ENCODE measurements at places on chromosomes 7 and 10.

- peak; percentile 66 for DNase-seq
- H3K27ac ChIP-seq: no peak overlapping the region
- H3K4me3 ChIP-seq: no peak overlapping the region
- H3K4me1 ChIP-seq: peaks cover 38% of the 10 kb centered on the region
Observed at GRCh38 chr7:73824986-73825385, 5.8 kb upstream of the CLDN4 start.

GRCh38 chr10:88810196-88810961 lies 7.8 kb downstream of the LIPM start:
- no peak for DNase-seq
- no peaks in the 10 kb centered on the region for H3K27me3 ChIP-seq
- no peak overlapping the region for H3K4me3 ChIP-seq

DNA sequence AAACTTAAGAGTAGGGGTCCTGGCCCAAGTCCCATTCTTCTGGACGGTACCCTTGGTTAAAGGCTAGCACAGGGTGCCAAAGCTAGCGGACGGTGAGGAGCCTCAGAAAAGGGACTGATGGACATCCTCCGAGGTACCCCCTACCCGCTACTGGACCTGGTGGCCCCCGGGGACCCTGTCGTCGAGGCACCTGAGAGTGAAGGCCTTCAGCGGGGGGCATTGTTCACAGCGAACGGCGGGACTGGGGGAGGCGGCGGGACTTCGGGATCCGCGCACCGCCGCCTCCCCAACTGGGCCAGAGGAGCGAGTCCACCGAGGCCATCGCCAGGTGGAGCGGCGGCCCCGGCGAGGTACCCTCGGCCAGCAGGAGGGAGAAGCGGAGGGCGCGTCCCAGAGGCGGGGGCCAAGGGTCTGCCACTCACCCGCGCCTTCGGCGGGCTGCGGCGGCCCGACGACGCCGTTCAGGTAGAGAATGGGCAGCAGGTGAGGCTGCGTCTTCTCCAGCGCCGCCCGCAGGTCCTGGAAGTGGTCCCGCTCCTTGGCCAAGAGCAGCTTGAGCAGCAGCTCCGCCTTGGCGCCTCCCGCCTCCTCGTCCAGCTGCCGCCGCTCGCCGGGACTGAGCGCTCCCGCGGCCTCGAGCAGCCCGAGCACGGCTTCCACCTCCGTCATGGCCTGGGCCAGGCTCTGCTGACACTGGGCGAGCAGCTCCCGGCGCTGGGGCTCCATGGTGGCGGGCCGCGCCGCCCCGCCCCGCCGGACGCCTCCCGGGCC lies 575 bp downstream of the DLG5 start:
- peaks cover 52% of the 10 kb centered on the region for H3K4me1 ChIP-seq
- no peaks in the 10 kb centered on the region for H3K27me3 ChIP-seq
- peak overlapping the region; percentile 89 for H3K4me3 ChIP-seq
- DNase-seq: peak; percentile 85
- peak overlapping the region; percentile 86 for H3K27ac ChIP-seq

DNA sequence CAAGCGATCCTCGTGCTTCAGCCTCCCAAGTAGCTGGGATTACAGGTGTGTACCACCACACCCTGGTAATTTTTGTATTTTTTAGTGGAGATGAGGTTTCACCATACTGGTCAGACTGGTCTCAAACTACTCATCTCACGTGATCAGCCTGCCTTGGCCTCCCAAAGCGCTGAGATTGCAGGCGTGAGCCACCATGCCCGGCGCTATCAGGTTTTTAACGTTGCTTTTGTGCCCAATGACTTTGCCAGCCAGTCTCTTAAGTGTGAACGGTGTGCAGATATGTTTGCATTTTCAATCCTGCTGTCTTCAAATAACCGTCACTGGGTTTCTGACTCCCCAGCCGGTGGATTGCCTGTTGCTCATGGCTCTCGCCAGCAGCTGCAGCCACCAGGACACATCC lies 201.8 kb upstream of the PPP2R2D start:
- H3K4me1 ChIP-seq: no peaks in the 10 kb centered on the region
- peaks cover 36% of the 10 kb centered on the region for H3K27me3 ChIP-seq
- no peak overlapping the region for H3K27ac ChIP-seq
- H3K36me3 ChIP-seq: no peaks in the 10 kb centered on the region
- peak; percentile 54 for DNase-seq

DNA sequence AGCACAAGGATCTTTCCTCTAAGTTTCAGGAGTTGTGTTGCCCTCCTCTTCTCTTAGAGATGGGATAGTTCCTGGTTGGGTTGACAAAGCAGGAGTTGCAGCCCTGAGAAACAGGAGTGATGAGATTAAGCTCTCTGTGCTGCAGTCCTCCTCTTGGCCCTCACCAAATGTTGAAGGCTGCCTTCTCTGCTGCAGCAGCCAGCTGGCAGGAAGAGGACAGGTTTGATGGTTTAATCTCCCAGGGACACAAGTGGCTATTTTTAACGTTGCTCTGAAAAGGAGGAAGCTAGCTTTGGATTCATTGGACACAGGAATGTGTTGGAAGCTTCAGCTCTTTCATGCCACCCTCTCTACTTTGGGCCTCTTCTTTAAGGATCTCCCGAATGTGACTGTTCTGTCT lies 9.4 kb downstream of the STRIP2 start:
- DNase-seq: no peak
- H3K4me1 ChIP-seq: no peaks in the 10 kb centered on the region
- H3K27me3 ChIP-seq: no peaks in the 10 kb centered on the region

GRCh38 chr7:28942168-28942567 lies 16.0 kb downstream of the TRIL start:
- DNase-seq: no peak
- H3K4me3 ChIP-seq: no peak overlapping the region
- H3K27ac ChIP-seq: no peak overlapping the region
- H3K36me3 ChIP-seq: no peaks in the 10 kb centered on the region
- no peaks in the 10 kb centered on the region for H3K27me3 ChIP-seq

DNA sequence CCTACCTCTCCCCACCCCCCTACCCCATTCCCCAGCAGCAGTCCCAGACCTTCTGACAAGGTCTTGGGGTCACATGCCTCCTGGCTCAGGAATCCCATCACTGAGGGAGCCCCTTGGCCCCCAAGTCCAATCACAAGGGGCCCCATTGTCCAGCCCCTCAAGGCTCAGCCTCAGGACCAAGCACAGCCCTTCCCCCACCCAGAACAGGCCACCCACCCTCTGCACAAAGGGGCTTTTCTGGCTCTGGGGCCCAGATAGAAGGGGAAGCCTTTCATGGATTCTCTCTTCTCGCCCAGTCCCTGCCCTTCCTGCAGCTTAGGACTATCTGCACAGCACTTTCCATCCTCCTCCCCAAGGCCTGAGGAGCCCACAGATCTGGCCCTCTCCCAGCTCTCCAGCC lies 4.8 kb downstream of the FBXL15 start:
- peaks cover 21% of the 10 kb centered on the region for H3K4me1 ChIP-seq
- H3K4me3 ChIP-seq: no peak overlapping the region
- peaks cover 12% of the 10 kb centered on the region for H3K36me3 ChIP-seq
- H3K27ac ChIP-seq: no peak overlapping the region

DNA sequence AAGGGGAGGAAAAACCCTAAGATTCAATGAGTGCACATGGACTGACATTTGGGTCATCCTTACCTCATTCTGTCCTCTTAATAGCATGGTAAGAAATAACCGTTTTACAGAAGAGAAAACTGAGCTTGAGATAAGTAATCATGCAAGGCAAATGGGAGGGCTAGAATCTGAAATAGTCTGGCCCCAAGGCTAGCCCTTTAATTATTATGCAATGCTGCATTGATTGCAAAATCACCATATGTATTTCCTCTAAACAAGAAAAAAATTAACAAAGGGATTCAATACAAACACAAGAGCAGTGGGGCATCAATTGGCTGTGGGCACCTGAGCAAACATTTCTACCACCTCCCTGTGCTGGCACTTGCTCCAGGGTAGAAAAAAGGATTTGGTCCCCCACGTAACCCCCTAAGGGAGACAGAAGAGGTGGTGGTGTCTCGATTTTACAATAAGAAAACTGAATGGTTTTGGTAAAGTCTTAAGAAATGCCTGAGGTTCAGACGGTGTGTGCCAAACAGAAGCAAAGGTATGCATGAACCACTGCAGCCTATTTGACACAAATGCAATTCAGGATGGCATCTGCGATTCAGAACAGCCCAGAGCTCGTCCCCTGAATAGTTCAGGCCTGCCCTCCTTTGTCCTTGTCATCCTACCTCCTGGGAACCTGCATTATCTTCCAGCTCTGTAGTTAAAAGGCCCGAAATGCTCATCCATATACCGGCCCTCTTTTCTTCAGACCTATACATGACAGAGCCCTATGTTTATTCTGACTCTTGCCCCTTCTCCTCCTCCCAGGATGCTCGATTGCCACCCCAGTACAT lies 23.6 kb downstream of the PIP4K2A start:
- H3K4me1 ChIP-seq: peaks cover 21% of the 10 kb centered on the region
- DNase-seq: no peak
- H3K27me3 ChIP-seq: no peaks in the 10 kb centered on the region
- H3K4me3 ChIP-seq: no peak overlapping the region

- no peak for DNase-seq
- H3K27me3 ChIP-seq: no peaks in the 10 kb centered on the region
- no peak overlapping the region for H3K27ac ChIP-seq
- no peak overlapping the region for H3K4me3 ChIP-seq
- H3K36me3 ChIP-seq: no peaks in the 10 kb centered on the region
- peaks cover 14% of the 10 kb centered on the region for H3K4me1 ChIP-seq
Observed at GRCh38 chr7:17769918-17770317, 170.4 kb downstream of the SNX13 start.

GRCh38 chr10:78828647-78829539 lies 239.9 kb upstream of the ZMIZ1 start:
- no peak overlapping the region for H3K4me3 ChIP-seq
- H3K36me3 ChIP-seq: no peaks in the 10 kb centered on the region
- H3K4me1 ChIP-seq: no peaks in the 10 kb centered on the region
- H3K27me3 ChIP-seq: no peaks in the 10 kb centered on the region
- H3K27ac ChIP-seq: no peak overlapping the region

GRCh38 chr7:4058158-4058557 lies 623.9 kb upstream of the FOXK1 start:
- no peaks in the 10 kb centered on the region for H3K4me1 ChIP-seq
- no peak overlapping the region for H3K27ac ChIP-seq
- no peaks in the 10 kb centered on the region for H3K27me3 ChIP-seq
- no peaks in the 10 kb centered on the region for H3K36me3 ChIP-seq
- DNase-seq: no peak

- no peaks in the 10 kb centered on the region for H3K27me3 ChIP-seq
- peak overlapping the region; percentile 60 for H3K4me3 ChIP-seq
Observed at GRCh38 chr10:122113161-122113944, 124.4 kb downstream of the TACC2 start.

GRCh38 chr7:38241071-38241470 lies 32.4 kb downstream of the TARP start:
- no peak overlapping the region for H3K27ac ChIP-seq
- no peaks in the 10 kb centered on the region for H3K36me3 ChIP-seq
- no peak overlapping the region for H3K4me3 ChIP-seq
- DNase-seq: no peak
- H3K27me3 ChIP-seq: no peaks in the 10 kb centered on the region

Data from suprapubic skin (tissue), 4 donors.